ENCODE measurements at places on chromosomes 6 and 20. TPM values are rescaled to one million over a fixed set of nuclear protein-coding genes. Genes with fewer than 3 reads are reported as not detected.
A peak's percentile ranks its signal among the peaks of the same experiment; 100 is the strongest.

DNA sequence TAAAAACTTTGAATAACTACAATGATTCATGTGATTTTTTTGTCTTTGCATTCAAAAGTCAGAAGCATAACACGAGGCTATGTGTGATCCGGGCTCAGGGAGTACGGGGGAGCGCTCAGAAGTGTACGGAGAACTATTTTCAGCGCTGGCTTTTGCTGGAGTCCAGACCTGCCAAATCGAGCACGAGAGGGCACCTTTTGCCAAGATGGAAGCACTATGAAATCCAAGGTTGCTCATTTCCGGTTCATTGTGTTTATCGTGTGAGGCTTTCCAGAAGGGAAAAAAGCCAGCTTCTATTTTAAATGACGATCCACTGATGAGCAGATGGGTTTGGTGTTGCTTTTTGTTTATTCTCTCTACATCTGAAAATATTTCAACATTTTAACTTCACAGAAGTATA lies 11.3 kb downstream of the RAMACL start:
- DNase-seq: peak; percentile 86
- peaks cover 29% of the 10 kb centered on the region for H3K4me1 ChIP-seq
- no peaks in the 10 kb centered on the region for H3K36me3 ChIP-seq
- peak overlapping the region; percentile 82 for H3K27ac ChIP-seq

- no peak for DNase-seq
- no peaks in the 10 kb centered on the region for H3K36me3 ChIP-seq
- H3K4me3 ChIP-seq: no peak overlapping the region
- no peaks in the 10 kb centered on the region for H3K27me3 ChIP-seq
Measured at GRCh38 chr6:151882206-151882605, 74.7 kb downstream of the ESR1 start.

DNA sequence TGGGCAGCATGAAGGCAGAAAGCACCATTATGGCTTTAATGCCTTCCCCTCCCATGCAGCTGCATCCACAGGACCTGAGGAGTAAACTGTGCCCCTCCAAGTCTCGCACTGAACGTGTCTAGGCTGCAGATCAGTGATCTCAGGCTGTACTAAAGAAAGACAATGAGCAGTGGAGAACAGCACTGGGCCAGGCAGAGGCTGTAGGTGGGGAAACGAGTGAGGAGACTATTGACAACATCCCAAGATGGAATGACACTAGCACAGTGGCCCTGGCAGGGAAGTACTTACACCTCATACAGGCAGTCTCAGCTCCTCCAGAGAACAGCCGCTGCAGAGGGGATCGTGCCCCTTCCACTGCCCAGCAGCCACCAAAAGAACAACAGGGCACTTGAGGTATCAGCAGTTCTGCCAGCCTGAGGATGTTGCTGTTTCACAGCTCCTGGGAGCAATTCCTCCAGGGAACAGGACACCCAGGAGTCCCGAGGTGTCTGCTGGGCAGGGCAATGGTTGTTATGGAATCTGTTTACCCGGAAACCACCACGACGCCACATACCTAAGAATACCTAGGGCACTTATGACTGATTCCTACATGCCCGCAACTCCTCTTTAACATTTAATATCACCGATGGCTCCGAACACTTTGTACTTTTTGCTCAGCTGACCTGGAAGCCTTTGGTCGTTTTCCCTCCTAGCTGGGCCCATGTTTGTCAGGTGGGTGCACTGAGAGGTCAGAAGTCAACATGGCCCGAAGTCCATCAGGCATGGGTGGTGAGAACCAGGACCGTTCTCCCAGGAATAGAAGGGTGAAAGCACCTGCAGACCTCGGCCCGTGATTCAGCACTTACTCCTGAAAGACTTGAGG lies 79.1 kb downstream of the SLC22A23 start:
- peaks cover 12% of the 10 kb centered on the region for H3K4me1 ChIP-seq
- DNase-seq: no peak
- no peaks in the 10 kb centered on the region for H3K27me3 ChIP-seq
- peak overlapping the region; percentile 21 for H3K27ac ChIP-seq

- H3K4me3 ChIP-seq: no peak overlapping the region
- no peaks in the 10 kb centered on the region for H3K27me3 ChIP-seq
- peak; percentile 62 for DNase-seq
- H3K4me1 ChIP-seq: no peaks in the 10 kb centered on the region
Measured at GRCh38 chr6:30548375-30548774, 7.9 kb downstream of the GNL1 start.

DNA sequence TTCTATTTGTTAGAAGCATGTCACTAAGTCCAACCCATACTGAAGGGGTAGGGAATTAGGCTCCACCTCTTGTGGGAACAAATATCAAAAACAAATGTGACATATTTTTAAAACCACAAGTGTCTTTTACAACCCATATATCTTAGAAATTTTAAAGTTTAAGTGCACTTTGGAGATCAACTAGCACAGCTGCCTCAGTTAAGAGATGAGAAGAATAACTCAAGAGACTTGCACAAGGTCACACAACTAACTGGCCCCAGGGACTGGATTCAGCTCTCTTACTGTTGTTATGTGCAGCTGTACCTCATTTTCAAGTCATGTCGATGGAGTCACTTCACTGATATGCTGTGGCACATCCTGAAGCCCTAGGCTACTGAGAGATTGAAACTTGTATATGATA lies 102.9 kb upstream of the BMP2 start:
- H3K36me3 ChIP-seq: no peaks in the 10 kb centered on the region
- no peak overlapping the region for H3K27ac ChIP-seq
- no peak overlapping the region for H3K4me3 ChIP-seq

GRCh38 chr20:60422848-60423247 lies 464.6 kb downstream of the CDH26 start:
- no peak overlapping the region for H3K4me3 ChIP-seq
- H3K36me3 ChIP-seq: no peaks in the 10 kb centered on the region
- no peak for DNase-seq
- H3K27ac ChIP-seq: no peak overlapping the region
- H3K27me3 ChIP-seq: no peaks in the 10 kb centered on the region

DNA sequence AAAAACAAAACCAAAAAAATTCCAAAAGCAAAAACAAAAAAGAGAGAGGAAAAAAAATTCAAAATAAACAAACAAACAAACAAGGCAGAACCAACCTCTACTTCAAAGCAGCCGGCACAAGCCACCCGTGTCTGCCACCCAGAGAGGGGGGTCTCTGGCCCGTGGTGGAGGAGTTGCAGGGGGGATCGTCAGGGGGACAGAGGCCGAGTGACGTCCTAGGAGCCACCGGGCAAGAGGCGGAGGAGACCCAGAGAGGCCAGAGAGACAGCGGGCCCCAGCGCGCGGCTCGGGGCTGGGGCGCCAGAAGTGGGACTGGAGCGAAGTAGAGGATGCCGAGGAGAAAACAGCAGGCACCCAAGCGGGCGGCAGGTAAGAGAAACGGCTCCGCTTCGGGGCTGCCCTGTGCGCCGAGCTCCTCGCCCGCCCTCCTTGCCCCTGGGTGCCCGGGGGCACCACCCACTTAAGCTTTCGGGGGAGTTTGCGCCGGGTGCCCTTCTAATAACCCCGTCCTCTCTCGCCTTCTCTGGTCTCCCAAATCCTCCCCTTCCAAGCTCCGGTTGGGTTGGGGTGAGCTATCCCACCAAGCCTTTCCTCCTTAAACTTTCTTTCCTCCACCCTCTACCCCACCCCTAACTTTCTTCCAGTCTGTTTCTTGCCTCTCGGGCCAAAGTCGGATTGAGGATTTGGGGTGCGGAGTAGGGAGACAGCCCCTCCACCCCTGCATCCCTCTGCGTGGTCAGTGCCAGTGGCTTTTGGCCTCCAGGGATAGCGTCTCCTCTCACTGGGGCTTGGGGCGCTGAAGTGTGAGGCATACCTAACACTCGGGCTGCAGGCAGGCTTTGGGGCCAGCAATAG lies 1.0 kb downstream of the TSHZ2 start:
- H3K36me3 ChIP-seq: no peaks in the 10 kb centered on the region
- no peaks in the 10 kb centered on the region for H3K4me1 ChIP-seq
- H3K27me3 ChIP-seq: peaks cover 20% of the 10 kb centered on the region
- peak; percentile 50 for DNase-seq

GRCh38 chr6:7267071-7267465 lies 45.9 kb downstream of the SSR1 start:
- DNase-seq: no peak
- no peaks in the 10 kb centered on the region for H3K4me1 ChIP-seq

- no peak overlapping the region for H3K4me3 ChIP-seq
- H3K36me3 ChIP-seq: no peaks in the 10 kb centered on the region
- DNase-seq: peak; percentile 66
- H3K27me3 ChIP-seq: no peaks in the 10 kb centered on the region
- H3K4me1 ChIP-seq: peaks cover 10% of the 10 kb centered on the region
- H3K27ac ChIP-seq: no peak overlapping the region
Measured at GRCh38 chr20:1881240-1881835, 13.9 kb upstream of the SIRPA start.

- peak overlapping the region; percentile 23 for H3K27ac ChIP-seq
- H3K27me3 ChIP-seq: no peaks in the 10 kb centered on the region
- no peak overlapping the region for H3K4me3 ChIP-seq
- H3K36me3 ChIP-seq: peaks cover 16% of the 10 kb centered on the region
Measured at GRCh38 chr6:157143171-157143889, 180.0 kb downstream of the TMEM242 start.

GRCh38 chr6:134435814-134436280 lies 117.9 kb upstream of the SGK1 start:
- no peak overlapping the region for H3K4me3 ChIP-seq
- no peak for DNase-seq
- H3K27me3 ChIP-seq: no peaks in the 10 kb centered on the region
- peak overlapping the region; percentile 71 for H3K27ac ChIP-seq
- peaks cover 15% of the 10 kb centered on the region for H3K4me1 ChIP-seq

DNA sequence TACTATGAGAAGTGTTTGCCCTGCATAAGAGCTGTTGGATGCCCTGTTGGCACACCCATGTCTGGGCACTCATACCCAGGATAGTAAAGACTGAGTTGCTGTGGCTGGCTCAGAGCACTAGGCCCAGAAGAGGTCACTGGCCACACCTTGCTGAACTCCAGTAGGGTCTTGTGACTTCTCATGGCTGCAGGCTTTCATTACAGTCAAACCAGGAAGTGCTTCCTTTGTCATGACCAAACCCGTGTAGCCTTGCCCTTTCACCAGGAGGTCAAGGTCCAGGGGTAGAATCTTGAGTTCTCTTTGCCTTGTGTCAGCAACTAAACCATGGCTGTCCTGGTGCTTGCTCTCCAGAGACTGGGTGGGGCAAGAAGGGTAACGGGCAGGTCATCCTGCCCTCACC lies 49.5 kb downstream of the CD164 start:
- peaks cover 3% of the 10 kb centered on the region for H3K4me1 ChIP-seq
- no peak for DNase-seq
- H3K27me3 ChIP-seq: no peaks in the 10 kb centered on the region
- H3K36me3 ChIP-seq: no peaks in the 10 kb centered on the region
- H3K27ac ChIP-seq: no peak overlapping the region
- no peak overlapping the region for H3K4me3 ChIP-seq

- H3K4me3 ChIP-seq: no peak overlapping the region
- no peak for DNase-seq
- H3K4me1 ChIP-seq: no peaks in the 10 kb centered on the region
- no peak overlapping the region for H3K27ac ChIP-seq
- no peaks in the 10 kb centered on the region for H3K27me3 ChIP-seq
Measured at GRCh38 chr6:160203953-160204352, 54.7 kb downstream of the SLC22A2 start.

Gene AK9
- total RNA-seq: 3.4 TPM

Gene MDFI
- total RNA-seq: 0.93 TPM

Gene LY86
- 1.3 TPM for total RNA-seq

Gene GGTLC1
- not detected for total RNA-seq

Gene AKAP7
- 9.9 TPM for total RNA-seq
